Sigmoid colon (tissue), 7 donors: ENCODE measurements at places on chromosomes 6 and 20. TPM values are rescaled to one million over a fixed set of nuclear protein-coding genes. Genes with fewer than 3 reads are reported as not detected.
A peak's percentile ranks its signal among the peaks of the same experiment; 100 is the strongest.

DNA sequence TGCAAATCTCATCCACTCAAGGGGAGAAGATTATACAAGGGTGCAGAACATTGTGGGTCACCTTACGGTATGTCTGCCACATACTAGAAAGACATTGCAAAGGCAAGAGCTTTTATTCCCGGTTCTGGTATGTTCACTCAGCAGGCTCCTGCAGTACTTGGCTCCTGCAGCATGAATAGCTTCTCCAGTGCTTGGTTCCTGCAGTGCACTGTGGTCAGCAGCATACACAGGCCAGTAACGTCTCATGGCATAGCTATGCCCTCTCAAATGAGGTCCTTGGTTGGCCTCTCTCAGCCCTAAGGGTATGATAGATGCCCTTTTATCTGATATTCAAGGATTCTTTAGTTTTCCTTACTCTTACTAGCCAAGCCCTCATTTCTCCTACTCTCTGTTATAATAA, 12.6 kb downstream of the TCP11 start:
- DNase-seq, result no peak

DNA sequence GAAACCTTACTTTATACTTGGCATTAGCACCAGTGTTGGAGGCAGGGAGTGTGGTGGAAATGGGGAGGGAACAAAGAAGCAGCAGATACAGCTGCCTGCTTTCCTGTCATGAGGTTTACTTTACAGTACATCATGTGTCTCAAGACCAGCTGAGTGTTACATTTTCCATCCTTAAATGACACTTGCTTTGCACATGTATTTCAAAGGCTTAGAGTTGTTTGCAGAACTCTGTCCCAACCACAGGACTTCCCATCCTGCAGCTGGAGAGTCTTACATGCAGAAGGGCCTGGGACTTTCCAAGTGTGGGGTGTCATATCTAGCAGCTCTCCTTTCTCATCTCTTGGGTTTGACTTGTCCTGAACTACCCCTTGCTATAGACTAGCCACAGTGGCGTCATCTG, 395.9 kb downstream of the DHX35 start:
- DNase-seq, result no peak

GRCh38 chr6:89257781-89258180, 40.6 kb upstream of the GABRR1 start:
- no peak for DNase-seq

DNA sequence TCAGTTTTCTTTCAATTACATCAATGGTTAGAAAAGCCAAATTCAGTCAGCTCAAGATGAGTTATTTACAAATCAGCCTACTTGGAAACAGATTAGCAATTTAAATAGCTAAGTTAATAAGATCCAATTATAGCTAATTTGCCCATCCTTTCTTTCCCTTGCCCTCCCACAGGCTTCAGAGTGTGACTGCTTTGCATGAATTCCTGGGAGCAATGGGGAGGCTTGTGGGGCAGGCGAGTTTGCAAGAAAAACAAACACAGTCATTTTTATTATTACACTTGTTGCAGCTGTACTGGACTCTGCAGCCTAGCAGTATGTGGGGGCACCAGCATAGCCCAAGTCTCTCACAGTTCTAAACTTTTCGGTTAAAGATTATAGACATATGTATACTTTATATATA, 219.0 kb downstream of the NKAIN2 start:
- no peak for DNase-seq

GRCh38 chr6:4130357-4130987, 4.9 kb downstream of the ECI2 start:
- DNase-seq, result no peak

DNA sequence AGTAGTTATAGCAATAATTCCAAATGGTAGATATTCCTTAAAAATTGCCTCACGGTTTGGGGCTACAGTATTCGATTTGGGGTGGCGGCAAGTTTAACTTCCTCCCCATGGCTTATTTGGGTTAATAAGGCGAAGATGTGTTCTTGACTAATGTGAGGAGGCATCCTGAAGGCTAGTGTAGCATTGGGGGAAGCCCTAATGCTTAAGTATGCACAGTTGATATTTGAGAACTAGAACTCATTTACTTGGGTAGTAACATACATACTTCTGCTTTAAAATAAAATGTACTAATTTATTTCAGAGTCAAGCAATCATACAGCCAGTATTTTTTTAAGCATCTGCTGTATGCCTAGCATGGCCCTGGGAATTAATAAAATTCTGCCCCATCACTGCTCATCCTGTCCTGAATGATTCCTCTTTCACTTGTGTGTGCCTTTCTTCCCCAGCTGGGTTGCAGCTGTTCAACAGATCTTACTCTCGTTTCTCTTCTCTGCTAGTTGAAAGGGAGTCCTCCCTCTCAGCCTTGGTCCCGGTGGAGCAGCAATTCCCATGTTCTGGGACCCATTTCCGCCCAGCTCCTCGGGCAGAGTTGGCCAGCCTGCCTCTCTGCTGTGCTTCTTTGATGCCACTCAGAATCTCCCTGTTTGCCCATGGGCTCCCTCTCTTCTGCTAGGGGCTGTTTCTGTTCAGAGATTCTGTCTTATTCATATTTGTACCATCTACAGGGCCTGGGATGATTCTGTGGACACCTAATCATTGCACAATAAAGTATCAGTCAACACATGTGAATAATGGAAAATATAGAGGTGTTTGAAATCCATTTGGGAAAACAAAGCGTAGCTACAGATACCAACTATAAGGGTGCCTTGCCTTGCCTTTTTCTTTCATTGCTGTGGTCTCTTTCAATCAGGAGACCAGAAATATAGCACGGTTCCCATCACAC, 104.8 kb downstream of the ARID1B start:
- no peak for DNase-seq

DNA sequence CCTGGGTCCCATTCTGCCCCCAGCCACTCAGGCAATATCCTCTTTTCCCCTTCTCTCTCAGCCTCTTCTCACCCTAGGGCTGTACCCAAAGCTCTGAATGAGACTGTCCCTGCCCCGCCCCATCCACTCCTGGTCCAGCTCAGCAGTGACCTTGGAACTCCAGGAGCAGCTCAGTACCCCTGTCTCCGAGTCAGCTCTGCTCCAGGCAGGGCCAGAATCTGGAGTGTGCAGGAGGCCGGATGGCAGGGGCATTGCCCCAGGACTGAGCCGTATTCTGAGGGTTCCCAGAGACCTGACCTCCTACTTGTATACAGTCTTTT, 2.0 kb upstream of the RAET1G start:
- DNase-seq, result no peak

- no peak for DNase-seq
Observed at GRCh38 chr6:122472022-122472340, 374 bp upstream of the SERINC1 start.

- DNase-seq, result no peak
Observed at GRCh38 chr6:15344831-15345230, 99.0 kb downstream of the JARID2 start.

GRCh38 chr6:154399097-154399496, 42.5 kb upstream of the IPCEF1 start:
- no peak for DNase-seq

- no peak for DNase-seq
Observed at GRCh38 chr20:44207126-44207723, 3.3 kb downstream of the OSER1 start.

GRCh38 chr6:169146521-169146920, 107.1 kb downstream of the THBS2 start:
- no peak for DNase-seq

- DNase-seq, result no peak
Observed at GRCh38 chr20:36792422-36792821, 18.9 kb upstream of the DSN1 start.

The FNDC1 gene
- polyA plus RNA-seq, result 0.89 TPM

DNA sequence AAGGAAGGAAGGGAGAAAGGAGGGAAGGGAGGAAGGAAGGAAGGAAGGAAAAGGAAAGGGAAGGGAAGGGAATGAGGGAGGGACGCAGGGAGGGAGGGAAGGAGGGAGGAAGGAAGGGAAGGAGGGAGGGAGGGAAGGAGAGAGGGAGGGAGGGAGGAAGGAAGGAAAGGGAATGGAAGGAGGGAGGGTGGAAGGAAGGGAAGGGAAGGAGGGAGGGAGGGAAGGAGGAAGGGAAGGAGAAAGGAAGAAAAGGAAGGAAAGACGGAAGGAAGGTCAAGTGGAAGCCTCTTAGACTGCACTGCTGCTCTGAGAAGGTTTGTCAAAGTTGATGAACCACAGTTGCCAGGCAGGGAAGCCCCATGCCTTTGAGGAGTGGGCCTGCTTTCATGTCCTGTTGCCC, 324.3 kb upstream of the ZFP64 start:
- no peak for DNase-seq

The BCAS4 gene
- 0.60 TPM for polyA plus RNA-seq

- no peak for DNase-seq
Observed at GRCh38 chr20:10541668-10542411, 106.7 kb downstream of the SLX4IP start.

GRCh38 chr20:50153153-50153499, 397 bp downstream of the PEDS1 start:
- DNase-seq, result peak; percentile 82

DNA sequence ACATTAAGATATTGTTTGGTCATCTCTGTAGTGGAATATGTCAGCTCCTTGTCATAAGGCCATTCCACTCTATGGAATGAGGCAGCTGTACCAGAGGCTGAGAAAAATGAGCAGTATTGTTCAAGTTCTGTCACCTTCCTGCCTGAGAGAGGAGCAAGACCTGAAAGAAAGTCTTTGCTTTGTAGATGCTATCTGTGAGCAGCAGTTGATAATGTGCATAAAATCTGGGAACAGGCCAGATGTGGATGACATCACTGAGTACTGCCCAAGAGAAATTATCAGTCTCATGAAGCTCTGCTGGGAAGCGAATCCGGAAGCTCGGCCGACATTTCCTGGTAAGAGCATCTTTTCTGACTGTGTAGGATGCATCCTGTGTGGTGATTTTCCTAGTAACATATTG, 16.8 kb downstream of the RIPK1 start:
- no peak for DNase-seq

DNA sequence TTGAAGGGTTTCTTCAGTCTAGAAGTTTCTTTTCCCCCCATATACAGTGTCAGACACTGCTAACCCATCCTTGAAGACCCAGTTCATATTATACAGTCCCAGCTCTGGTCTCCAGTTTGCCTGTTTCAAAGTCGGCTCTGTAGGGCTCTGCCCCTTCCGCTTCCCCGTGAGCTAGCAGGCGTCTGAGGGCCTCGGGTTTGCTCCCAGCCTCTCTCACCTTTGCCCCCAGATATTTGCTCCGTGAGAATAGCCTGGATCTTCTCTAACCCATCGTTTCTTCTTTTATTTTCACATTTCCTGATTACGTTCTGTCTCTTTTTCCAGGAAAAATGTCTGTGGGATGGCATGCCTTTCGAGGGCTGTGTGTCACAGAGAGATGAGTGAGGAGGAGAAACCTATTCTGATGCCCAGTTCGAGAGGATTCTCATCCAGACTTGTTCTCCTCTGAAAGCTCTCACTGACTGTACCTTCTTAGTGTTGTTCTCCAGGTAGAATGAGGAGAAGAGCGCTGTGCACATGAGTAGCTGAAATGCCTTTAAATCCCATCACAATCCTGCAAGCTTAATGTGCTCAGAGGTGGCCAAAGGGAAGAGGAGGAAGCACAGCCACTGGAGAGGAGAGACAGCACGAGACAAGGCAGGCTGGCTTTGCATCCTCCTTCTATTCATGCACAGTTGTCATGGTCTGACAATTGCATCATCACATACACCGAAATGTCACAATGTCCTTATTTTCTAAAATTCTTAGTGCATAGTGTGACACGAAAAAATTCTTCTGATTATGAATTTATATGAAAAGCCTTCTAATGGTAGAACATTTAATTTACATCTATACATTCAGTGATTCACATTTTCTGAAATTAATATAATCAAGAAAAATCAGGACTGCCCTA, 171.1 kb downstream of the FOXA2 start:
- DNase-seq, result no peak

GRCh38 chr6:151293688-151294016, 53.9 kb downstream of the AKAP12 start:
- no peak for DNase-seq

DNA sequence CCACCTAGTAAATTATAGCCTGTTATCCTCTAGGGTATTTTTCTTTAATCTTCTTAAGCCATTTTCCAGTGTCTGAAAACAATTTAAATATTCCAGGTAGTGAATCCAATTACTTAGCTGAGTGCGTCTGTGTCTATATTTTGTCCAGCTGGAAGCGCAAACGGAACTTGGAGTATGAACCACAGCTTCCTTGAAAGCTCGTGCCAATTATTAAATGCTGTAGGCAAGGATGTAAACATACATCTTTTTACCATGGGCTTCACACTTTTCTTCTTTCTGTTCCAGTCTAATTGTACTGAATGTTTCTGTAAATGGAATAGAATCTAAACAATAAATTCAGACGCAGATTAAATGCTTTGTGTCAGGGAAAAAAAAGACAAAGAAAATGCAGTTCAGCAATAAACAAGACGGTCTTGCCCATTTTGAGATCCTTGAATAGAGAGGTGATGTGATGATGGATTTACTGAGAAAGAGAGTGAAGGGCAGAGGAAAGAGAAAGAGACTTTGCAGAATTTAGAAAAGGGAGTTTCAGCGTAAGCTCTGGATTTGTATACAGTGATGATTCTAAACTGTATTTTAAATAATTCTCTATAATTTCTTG, 1.9 kb downstream of the PLCB1 start:
- no peak for DNase-seq

DNA sequence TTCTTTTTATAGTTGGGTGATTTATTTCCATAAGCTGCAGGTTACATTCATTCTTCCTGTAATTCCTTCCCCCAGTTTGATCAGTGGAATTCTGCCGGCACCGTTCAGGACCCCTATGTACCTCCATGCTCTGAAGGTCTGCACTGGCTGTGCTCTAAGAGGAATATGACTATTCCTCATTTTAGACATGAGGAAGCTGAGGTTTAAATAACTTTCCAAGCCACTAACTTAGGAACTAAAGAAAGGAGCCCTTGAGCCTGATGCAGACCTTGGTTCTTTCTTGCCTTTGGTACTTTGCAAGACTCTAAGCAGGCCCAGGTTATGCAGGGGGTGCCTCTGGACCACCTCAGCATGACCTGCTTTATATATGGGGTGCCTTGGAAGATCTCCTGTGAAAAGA, 318.5 kb downstream of the QKI start:
- DNase-seq, result no peak

- DNase-seq, result no peak
Observed at GRCh38 chr6:104608101-104608500, 251.6 kb downstream of the HACE1 start.

DNA sequence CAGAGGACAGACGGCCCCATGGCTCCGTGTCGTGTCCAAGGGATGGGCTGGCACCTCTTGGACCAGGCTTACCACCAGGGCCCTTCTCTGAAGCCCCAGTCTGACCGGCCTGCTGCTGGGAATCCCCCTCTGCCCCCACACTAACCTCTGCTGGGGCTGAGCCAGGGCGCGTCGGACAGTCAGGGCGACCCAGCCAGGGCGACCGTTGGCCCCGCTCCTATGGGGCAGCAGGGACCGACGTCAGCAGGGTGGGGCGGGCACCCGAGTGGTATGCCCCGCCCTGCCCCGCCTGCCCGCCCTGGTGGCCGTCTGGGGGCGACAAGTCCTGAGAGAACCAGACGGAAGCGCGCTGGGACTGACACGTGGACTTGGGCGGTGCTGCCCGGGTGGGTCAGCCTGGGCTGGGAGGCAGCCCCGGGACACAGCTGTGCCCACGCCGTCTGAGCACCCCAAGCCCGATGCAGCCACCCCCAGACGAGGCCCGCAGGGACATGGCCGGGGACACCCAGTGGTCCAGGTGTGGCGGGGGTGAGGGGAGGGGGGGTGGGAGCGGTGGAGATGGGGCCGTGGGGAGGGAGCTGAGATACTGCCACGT, at the start of gene SLC17A9:
Gene SLC17A9, plus strand, starts transcription at position 337 of the 595 bp plus-strand sequence. Its CDS starts 122 bp downstream, at position 459.
- DNase-seq, result peak; percentile 87
